ENCODE measurements at places on chromosomes 13 and 19. TPM values are rescaled to one million over a fixed set of nuclear protein-coding genes. Genes with fewer than 3 reads are reported as not detected.

DNA sequence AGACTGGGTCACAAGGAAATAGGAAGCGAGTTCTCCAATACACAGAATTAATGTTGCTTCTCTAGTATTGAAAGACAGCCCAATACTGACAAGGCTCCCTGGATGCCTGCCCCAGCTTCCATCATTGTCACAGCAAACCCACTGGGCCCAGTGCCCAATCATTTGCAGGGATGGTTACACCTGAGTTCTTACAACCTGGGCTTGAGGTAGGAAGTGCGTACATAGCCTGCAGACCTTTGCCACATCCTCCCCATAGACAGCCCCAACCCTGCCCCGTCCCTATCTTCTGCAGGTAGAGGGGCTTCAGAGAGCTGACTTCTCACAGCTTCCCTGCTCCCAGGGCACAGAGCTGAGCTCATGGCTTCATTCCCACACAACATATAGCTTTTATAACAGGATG is 108.1 kb upstream of the UBL3 start:
- H3K36me3 ChIP-seq = no peaks in the 10 kb centered on the region
- peaks cover 16% of the 10 kb centered on the region for H3K4me1 ChIP-seq
- H3K4me3 ChIP-seq = no peak overlapping the region
- no peak for DNase-seq
- H3K27ac ChIP-seq = no peak overlapping the region

GRCh38 chr19:22619932-22620331 is 14.2 kb upstream of the ZNF492 start:
- DNase-seq = peak; percentile 48
- no peak overlapping the region for H3K4me3 ChIP-seq
- no peaks in the 10 kb centered on the region for H3K36me3 ChIP-seq
- H3K4me1 ChIP-seq = no peaks in the 10 kb centered on the region

GRCh38 chr13:80866921-80867320 is 526.0 kb upstream of the SPRY2 start:
- H3K27ac ChIP-seq = no peak overlapping the region
- no peaks in the 10 kb centered on the region for H3K36me3 ChIP-seq
- H3K27me3 ChIP-seq = no peaks in the 10 kb centered on the region
- DNase-seq = no peak
- peaks cover 9% of the 10 kb centered on the region for H3K4me1 ChIP-seq

GRCh38 chr13:43237616-43238015 is 214.2 kb downstream of the DNAJC15 start:
- H3K4me1 ChIP-seq = peaks cover 72% of the 10 kb centered on the region
- no peak overlapping the region for H3K4me3 ChIP-seq
- no peak for DNase-seq
- no peaks in the 10 kb centered on the region for H3K27me3 ChIP-seq
- H3K27ac ChIP-seq = peak overlapping the region; percentile 54

DNA sequence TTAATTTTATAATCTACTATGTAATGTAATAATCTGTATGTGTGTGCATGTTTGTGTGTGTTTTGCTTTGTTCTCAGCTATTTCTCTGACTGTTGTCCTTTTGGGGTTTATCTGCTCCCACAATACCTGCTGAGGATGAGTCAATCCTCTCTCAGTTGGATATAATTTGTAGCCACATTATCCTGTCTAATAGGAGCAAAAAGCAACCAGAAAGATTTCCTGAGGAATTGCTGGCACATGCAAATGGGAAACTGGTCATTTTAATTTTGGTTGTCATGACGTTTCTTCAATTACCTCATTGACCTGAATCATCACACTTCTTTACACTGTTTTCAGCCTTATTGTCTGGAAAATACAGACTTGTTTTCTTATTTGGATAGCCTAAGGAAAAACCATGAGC is 488.4 kb downstream of the KLF5 start:
- H3K36me3 ChIP-seq = no peaks in the 10 kb centered on the region
- H3K4me3 ChIP-seq = no peak overlapping the region
- no peak for DNase-seq
- H3K27ac ChIP-seq = no peak overlapping the region

DNA sequence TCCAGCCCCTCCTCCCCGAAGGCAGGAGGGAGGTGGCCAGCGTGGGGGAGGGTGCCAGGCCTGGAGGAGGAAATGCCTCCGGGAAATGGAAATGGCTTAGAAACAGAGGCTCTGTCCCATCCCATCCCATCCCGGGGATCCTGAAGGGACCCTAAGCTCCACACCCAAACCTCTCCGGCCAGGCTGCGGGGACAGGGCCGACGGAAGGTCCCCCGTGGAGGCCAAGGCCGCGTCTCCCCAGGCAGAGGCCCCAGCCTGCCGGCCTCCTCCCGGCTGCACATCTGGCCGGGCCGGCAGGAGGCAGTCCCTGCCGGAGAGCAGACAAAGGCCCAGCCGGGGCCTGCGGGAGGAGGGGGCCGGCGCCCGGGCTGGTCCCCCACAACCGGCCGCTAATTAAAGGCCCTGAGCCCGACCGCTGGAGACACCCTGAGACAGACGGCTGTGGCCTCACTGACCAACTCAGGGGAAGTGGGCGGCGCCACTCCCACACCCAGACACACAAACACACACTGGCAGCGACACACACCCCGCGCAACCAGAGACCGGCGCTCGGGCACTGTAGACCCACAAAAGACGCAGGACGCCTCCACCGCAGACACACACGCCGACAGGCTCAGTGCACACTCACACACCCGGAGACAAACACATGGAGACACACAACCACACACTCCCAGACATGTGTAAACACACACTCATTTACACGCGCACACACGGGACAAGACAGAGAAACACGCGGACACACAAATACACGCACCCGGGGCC is 1.1 kb downstream of the ADAMTS10 start:
- H3K27me3 ChIP-seq = no peaks in the 10 kb centered on the region
- peak; percentile 88 for DNase-seq
- H3K36me3 ChIP-seq = peaks cover 12% of the 10 kb centered on the region
- H3K4me1 ChIP-seq = peaks cover 39% of the 10 kb centered on the region
- H3K27ac ChIP-seq = peak overlapping the region; percentile 90
- H3K4me3 ChIP-seq = peak overlapping the region; percentile 98

- H3K4me3 ChIP-seq = no peak overlapping the region
- H3K4me1 ChIP-seq = peaks cover 16% of the 10 kb centered on the region
- no peak overlapping the region for H3K27ac ChIP-seq
- H3K36me3 ChIP-seq = no peaks in the 10 kb centered on the region
- no peak for DNase-seq
These were observed 11.1 kb upstream of the NFIX start for GRCh38 chr19:12984143-12984627.

GRCh38 chr13:113864273-113864890 is 506 bp upstream of the GAS6 start:
- peak overlapping the region; percentile 69 for H3K4me3 ChIP-seq
- peak; percentile 57 for DNase-seq
- H3K27ac ChIP-seq = no peak overlapping the region
- peaks cover 21% of the 10 kb centered on the region for H3K4me1 ChIP-seq
- peaks cover 32% of the 10 kb centered on the region for H3K27me3 ChIP-seq
- H3K36me3 ChIP-seq = no peaks in the 10 kb centered on the region

DNA sequence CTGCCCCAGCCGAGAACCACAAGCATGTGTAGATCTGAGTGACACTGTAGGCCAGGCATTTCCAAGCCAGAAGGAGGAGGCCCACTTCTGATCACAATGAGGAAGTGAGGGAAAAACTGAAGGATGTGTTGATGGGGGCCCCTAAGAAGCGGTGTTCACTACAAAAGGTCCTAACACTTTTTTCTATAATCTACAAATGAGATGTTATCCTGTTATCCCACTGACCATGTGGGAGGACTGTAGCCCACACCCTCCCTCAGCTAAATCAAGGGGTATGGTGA is 99.0 kb upstream of the MCF2L start:
- no peak overlapping the region for H3K27ac ChIP-seq
- no peak for DNase-seq
- no peaks in the 10 kb centered on the region for H3K27me3 ChIP-seq
- no peaks in the 10 kb centered on the region for H3K36me3 ChIP-seq
- no peak overlapping the region for H3K4me3 ChIP-seq

- no peak overlapping the region for H3K27ac ChIP-seq
- no peaks in the 10 kb centered on the region for H3K36me3 ChIP-seq
- DNase-seq = no peak
- H3K4me3 ChIP-seq = no peak overlapping the region
- H3K27me3 ChIP-seq = no peaks in the 10 kb centered on the region
These were observed 149.0 kb downstream of the SLITRK1 start for GRCh38 chr13:83733293-83733692.

- no peak for DNase-seq
- H3K36me3 ChIP-seq = no peaks in the 10 kb centered on the region
- no peak overlapping the region for H3K4me3 ChIP-seq
These were observed 6.0 kb upstream of the STK24 start for GRCh38 chr13:98582947-98583346.

DNA sequence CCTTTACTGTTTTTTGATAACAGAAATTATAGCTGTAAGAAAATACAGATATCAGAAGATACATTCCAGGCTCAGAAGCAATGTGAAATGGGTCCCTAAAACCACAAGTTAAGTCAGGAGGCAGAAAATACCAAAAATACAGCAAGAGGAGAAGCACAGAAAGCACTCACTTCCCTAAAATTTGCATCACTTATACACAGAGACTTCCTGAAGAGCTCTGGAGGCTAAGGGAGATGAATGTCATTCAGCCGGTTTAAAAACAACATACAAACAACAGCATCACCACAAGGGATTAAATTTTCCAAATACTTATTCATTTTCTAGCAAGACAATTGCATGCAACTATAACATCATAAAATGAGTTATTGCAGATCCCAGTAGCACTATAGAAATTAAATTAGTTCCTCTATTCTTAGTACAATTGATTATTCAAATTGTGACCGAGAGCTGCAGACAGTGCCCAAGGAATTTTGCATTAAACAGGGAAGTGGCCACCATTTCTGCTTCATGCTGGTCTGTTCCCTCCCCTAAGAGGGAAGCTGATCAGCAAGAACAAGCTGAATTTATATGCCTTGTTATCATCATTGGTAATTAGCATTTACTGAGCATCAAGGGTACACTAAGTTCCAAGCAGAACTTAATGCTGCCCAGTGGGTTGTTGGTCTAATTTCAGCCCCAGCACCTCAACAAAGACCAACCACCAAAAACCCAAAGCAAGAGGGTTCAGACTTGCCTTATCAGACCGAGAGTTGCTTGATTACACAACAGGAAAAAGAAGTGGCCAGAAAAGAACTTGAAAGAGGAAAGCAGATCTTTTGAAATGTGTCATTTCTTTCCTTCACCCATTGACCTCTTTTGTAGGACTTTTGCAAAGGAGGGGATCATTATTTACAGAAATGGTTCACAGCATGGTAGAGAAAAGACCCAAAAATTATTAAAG is 140.7 kb downstream of the KCTD12 start:
- peaks cover 2% of the 10 kb centered on the region for H3K27me3 ChIP-seq
- no peak for DNase-seq
- H3K4me1 ChIP-seq = no peaks in the 10 kb centered on the region
- no peaks in the 10 kb centered on the region for H3K36me3 ChIP-seq

DNA sequence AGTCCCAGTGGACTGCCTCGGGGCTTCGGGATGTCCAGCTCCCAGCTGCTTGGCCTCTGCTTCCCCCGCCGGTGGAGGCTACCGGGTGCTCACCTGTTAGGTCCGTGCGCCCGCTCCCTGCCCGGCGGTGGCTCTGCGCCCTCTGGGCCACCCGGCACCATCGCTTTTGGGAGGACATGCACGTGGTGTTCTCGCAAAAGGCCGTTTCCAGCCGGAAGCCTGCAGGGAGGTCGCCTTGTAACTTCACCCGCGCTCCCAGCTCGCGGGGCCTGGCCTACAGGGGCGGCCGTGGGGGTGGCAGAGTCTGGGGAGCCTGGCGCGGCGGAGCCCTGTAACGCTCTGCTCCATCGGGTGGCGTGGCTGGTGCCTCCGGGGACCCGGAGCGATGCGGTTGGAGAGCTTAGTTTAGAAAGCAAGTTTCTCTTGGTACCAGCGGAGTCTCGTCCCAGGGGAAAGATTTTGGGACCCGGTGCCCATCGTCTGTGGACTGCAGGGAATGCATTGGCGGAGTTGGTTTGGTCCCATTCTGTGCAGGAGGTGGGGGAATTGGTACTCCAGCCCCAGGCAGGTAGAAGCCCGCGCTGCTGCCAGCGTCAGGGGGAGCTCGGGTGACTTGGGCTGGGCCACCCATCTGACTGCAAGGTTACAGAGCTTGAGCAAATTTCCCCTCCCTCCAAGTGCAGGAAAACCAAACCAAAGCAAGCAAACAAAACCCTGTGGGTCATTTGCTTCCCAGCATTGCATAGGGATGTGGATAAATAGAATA is 673 bp downstream of the SPATA13 start:
- no peak for DNase-seq
- peaks cover 35% of the 10 kb centered on the region for H3K4me1 ChIP-seq
- no peaks in the 10 kb centered on the region for H3K36me3 ChIP-seq
- no peaks in the 10 kb centered on the region for H3K27me3 ChIP-seq
- H3K27ac ChIP-seq = peak overlapping the region; percentile 60

GRCh38 chr19:38149661-38150061 is 74.4 kb downstream of the DPF1 start:
- no peak overlapping the region for H3K4me3 ChIP-seq
- H3K27ac ChIP-seq = no peak overlapping the region
- no peak for DNase-seq
- H3K4me1 ChIP-seq = no peaks in the 10 kb centered on the region

- no peak overlapping the region for H3K27ac ChIP-seq
- no peak for DNase-seq
- H3K27me3 ChIP-seq = peaks cover 34% of the 10 kb centered on the region
- no peaks in the 10 kb centered on the region for H3K36me3 ChIP-seq
- peaks cover 28% of the 10 kb centered on the region for H3K4me1 ChIP-seq
These were observed 4.3 kb upstream of the PDE4A start for GRCh38 chr19:10416083-10416379.

IGFL3 gene
- total RNA-seq = not detected

LSM7 gene
- 77.8 TPM for total RNA-seq

PSG11 gene
- total RNA-seq = not detected

SLC17A7 gene
- 0.34 TPM for total RNA-seq
